ENCODE measurements at places on chromosomes 1 and 21. TPM values are rescaled to one million over a fixed set of nuclear protein-coding genes. Genes with fewer than 3 reads are reported as not detected.

DNA sequence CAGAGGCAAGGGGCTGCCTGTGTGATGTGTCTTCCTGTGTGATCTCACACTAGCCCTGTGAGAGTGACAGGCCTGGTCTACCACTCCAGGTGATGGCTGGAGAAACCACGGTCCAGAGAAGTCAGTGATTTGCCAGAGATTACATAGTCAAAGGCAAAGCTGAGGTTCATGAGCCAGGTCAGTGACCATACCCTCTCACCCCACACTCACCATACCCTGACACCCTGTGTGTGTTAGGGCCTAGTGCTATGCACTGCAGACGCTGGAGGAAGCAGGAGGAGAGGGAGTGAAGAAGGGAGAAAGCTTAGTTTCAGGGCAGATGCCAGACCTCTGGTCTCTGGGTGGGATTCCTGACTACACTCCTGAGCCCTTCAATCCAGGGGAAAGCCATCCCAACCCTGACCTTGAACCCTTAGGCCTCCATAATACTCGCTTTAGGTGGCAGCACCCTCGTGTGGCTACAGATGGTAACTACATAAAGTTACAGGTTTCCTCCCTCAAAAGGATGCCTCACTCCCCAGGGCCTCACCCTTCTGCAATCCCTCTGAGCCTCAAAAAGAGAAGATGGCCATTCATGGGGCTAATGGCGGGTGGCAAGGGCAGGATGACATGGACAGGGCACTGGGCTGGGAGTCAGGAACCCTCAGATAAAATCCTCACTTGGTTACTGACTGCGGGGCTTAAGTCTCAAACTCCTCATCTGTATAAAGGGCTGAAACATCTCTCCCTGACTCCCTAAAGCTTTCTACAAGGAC is 20.8 kb upstream of the SDC3 start:
- H3K4me1 ChIP-seq = no peaks in the 10 kb centered on the region
- no peak overlapping the region for H3K27ac ChIP-seq
- H3K27me3 ChIP-seq = no peaks in the 10 kb centered on the region
- H3K4me3 ChIP-seq = no peak overlapping the region

DNA sequence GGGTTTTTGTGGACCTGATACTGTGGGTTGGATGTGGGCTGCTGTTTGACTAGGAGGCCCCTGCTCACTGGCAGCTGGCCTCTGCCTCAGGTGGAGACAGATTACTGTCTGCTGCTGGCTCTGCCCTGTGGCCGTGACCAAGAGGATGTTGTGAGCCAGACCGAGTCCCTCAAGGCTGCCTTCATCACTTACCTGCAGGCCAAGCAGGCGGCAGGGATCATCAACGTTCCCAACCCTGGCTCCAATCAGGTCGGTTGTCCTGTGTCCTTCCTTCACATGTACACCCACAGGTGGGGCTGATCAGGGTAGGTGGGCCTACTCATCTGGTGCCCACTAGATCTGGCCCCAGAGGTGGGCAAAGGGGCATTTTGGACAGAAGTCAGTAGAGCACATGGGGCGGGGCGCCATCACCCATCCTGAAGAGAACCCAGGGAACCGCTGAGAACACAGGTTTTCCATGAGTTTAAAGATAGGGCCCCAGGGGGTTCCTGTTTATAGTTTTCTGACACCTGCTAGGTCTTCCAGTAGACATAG is 37.2 kb downstream of the ZBTB17 start:
- no peaks in the 10 kb centered on the region for H3K4me1 ChIP-seq
- H3K27me3 ChIP-seq = no peaks in the 10 kb centered on the region
- DNase-seq = no peak
- H3K27ac ChIP-seq = no peak overlapping the region
- no peak overlapping the region for H3K4me3 ChIP-seq

GRCh38 chr1:154557939-154558719 is at the start of gene UBE2Q1:
UBE2Q1 (minus strand) TSS chr1:154558662; CDS start chr1:154558553, 109 bp downstream.
- no peaks in the 10 kb centered on the region for H3K27me3 ChIP-seq
- peak within 1 kb of the TSS; percentile 48 for H3K27ac ChIP-seq
- H3K4me1 ChIP-seq = peaks cover 14% of the 10 kb centered on the region

DNA sequence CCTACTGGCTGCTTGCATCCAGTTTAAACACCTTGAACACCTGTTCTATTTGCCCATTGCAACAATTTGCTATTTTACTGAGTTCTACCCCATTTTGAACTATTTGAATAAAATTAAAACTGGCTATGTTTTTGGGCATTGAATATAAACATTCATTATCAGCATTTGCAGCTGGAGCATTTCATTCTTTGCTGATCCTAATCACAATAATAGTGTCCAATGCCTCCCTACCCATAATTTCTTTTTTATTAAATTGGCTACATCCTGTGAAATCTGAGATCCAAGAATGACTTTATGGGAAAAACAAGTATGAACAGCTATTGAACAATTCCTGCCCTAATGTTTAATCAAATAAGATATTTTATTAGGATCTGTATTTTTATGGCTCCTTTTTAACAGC is 447.9 kb downstream of the PLA2G4A start:
- H3K27ac ChIP-seq = no peak overlapping the region
- H3K4me3 ChIP-seq = no peak overlapping the region
- DNase-seq = no peak
- no peaks in the 10 kb centered on the region for H3K36me3 ChIP-seq

GRCh38 chr21:31030367-31031106 is 7.7 kb downstream of the KRTAP19-8 start:
- DNase-seq = no peak
- no peaks in the 10 kb centered on the region for H3K4me1 ChIP-seq
- H3K27me3 ChIP-seq = no peaks in the 10 kb centered on the region
- no peak overlapping the region for H3K27ac ChIP-seq
- no peak overlapping the region for H3K4me3 ChIP-seq
- H3K36me3 ChIP-seq = no peaks in the 10 kb centered on the region

- no peak overlapping the region for H3K4me3 ChIP-seq
- no peak overlapping the region for H3K27ac ChIP-seq
- no peaks in the 10 kb centered on the region for H3K4me1 ChIP-seq
- DNase-seq = no peak
- no peaks in the 10 kb centered on the region for H3K27me3 ChIP-seq
Observed at GRCh38 chr1:200627575-200628222, 7.1 kb upstream of the KIF14 start.

GRCh38 chr1:150397392-150398032 is 33.6 kb downstream of the RPRD2 start:
- H3K27ac ChIP-seq = no peak overlapping the region
- H3K4me1 ChIP-seq = no peaks in the 10 kb centered on the region
- no peaks in the 10 kb centered on the region for H3K27me3 ChIP-seq
- no peak for DNase-seq
- H3K4me3 ChIP-seq = no peak overlapping the region
- H3K36me3 ChIP-seq = no peaks in the 10 kb centered on the region

- no peaks in the 10 kb centered on the region for H3K36me3 ChIP-seq
- no peak overlapping the region for H3K27ac ChIP-seq
- H3K4me3 ChIP-seq = no peak overlapping the region
- H3K4me1 ChIP-seq = no peaks in the 10 kb centered on the region
- H3K27me3 ChIP-seq = peaks cover 20% of the 10 kb centered on the region
Observed at GRCh38 chr21:36149788-36150711, 6.6 kb upstream of the DOP1B start.

DNA sequence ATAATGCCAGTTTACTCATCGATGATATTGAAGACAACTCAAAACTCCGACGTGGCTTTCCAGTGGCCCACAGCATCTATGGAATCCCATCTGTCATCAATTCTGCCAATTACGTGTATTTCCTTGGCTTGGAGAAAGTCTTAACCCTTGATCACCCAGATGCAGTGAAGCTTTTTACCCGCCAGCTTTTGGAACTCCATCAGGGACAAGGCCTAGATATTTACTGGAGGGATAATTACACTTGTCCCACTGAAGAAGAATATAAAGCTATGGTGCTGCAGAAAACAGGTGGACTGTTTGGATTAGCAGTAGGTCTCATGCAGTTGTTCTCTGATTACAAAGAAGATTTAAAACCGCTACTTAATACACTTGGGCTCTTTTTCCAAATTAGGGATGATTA is 13.7 kb downstream of the GGPS1 start:
- H3K27me3 ChIP-seq = no peaks in the 10 kb centered on the region
- H3K36me3 ChIP-seq = peaks cover 8% of the 10 kb centered on the region
- peaks cover 14% of the 10 kb centered on the region for H3K4me1 ChIP-seq
- H3K4me3 ChIP-seq = no peak overlapping the region

DNA sequence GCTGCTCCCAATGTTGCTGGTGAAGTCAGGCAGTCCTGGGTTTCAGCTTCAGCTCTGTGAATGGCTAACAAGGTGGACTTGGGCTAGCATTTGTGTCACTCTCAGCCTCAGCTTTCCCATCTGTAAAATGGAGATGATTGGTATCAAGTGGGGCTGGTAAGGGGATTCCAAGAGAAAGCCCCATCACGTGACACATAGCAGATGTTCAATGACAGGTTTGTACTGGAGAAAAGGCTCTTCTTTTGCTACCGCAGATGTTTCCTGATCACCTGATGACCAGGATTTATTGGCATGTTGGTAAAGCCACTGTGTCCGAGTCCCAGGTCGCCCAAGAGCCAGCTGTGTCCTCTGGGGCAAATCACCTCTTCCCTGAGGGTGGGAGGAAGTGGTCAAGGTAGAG is 335.0 kb downstream of the MATN1 start:
- no peak for DNase-seq
- H3K27me3 ChIP-seq = peaks cover 6% of the 10 kb centered on the region
- H3K4me1 ChIP-seq = no peaks in the 10 kb centered on the region

- H3K4me3 ChIP-seq = no peak overlapping the region
- no peaks in the 10 kb centered on the region for H3K27me3 ChIP-seq
- H3K27ac ChIP-seq = no peak overlapping the region
- no peaks in the 10 kb centered on the region for H3K36me3 ChIP-seq
- no peak for DNase-seq
- no peaks in the 10 kb centered on the region for H3K4me1 ChIP-seq
Observed at GRCh38 chr1:209647156-209647555, 5.1 kb downstream of the LAMB3 start.

DNA sequence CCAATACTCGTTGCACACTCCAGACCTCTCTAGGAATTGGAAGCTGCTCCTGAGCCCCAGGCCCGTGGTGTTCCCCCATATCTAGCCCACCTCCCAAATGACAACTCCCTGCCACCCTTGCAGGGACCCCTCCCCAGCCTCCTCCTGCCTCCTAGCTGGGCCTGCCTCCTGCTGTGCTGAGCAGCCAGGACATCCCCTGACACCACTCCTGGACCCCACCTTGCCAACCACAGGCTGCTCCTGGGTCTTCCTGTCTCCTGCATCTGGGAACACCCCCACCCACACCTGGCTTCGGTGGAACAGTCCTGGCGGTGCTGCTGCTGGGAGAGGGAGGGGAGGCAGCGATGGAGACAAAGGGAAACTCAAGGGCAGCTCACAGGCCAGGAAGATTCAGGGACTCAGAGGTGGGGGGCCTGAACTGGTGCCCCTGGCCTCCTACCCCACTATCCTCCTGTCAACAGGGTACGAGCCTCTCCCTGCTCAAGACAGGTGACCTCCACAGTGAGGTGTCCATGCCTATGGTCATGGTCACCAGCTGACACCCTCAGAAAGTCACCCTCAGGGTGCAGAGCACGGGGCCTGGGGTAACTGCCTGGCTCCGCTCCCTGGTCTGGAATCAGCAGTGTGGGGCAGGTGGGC is 81.2 kb downstream of the RIPK4 start:
- H3K4me1 ChIP-seq = no peaks in the 10 kb centered on the region
- H3K27ac ChIP-seq = no peak overlapping the region
- DNase-seq = no peak
- no peak overlapping the region for H3K4me3 ChIP-seq

DNA sequence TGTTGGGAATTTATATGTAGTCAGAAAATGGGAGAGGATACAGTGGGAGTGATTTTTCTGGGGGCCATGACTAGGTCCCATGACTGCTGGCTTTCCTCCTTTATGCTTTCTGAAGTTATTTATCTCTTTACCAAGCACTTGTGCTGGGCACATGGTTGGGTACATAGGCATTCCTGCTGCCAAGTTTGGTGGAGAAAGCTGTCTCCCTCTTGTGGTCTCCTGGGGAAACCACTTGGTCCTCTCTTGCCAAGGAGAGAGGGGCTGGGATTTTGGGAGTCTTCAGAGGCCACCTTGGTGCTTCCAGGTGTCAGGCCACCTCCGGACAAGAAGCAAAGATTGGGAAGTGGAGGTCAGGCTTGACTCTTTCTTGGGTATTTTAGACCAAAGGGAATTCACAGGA is 120.2 kb upstream of the KCNE2 start:
- no peaks in the 10 kb centered on the region for H3K27me3 ChIP-seq
- peak; percentile 27 for DNase-seq
- H3K27ac ChIP-seq = no peak overlapping the region
- no peaks in the 10 kb centered on the region for H3K36me3 ChIP-seq
- H3K4me3 ChIP-seq = no peak overlapping the region

DNA sequence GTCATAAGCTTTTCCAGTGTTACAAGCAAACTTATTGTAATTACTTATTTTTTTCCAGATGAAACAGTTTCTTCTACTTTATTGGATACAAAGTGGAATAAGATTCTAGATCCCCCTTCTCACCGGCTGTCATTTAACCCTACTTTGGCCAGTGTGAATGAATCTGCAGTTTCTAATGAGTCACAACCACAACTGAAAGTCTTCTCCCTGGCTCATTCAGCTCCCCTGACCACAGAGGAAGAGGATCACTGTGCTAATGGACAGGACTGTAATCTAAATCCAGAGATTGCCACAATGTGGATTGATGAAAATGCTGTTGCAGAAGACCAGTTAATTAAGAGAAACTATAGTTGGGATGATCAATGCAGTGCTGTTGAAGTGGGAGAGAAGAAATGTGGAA is 95.5 kb downstream of the ZFYVE9 start:
- no peak overlapping the region for H3K4me3 ChIP-seq
- no peaks in the 10 kb centered on the region for H3K4me1 ChIP-seq
- no peaks in the 10 kb centered on the region for H3K27me3 ChIP-seq
- H3K27ac ChIP-seq = no peak overlapping the region
- H3K36me3 ChIP-seq = no peaks in the 10 kb centered on the region
- no peak for DNase-seq

GRCh38 chr1:152533327-152533938 is 19.2 kb downstream of the CRCT1 start:
- no peak for DNase-seq
- no peaks in the 10 kb centered on the region for H3K4me1 ChIP-seq
- H3K36me3 ChIP-seq = no peaks in the 10 kb centered on the region
- H3K27me3 ChIP-seq = no peaks in the 10 kb centered on the region
- no peak overlapping the region for H3K4me3 ChIP-seq

Gene RAP1GAP
- 3.9 TPM for total RNA-seq

Gene LAD1
- 0.34 TPM for total RNA-seq

Gene HTR1D
- total RNA-seq = 2.0 TPM

Gene CGN
- total RNA-seq = 12.4 TPM

Gene SUSD4
- total RNA-seq = 3.5 TPM

Gene ZC3H12A
- 3.5 TPM for total RNA-seq

Gene FAM177B
- total RNA-seq = not detected

Gene MAP3K21
- 4.2 TPM for total RNA-seq

Gene ZNF683
- total RNA-seq = not detected

Data from neural progenitor cell (in vitro differentiated cells).